Stimulated activated CD4-positive, alpha-beta T cell treated with anti-CD3 and anti-CD28 coated beads, TNF-alpha, amount 100 ng/mL, for 24 hours (primary cell): ENCODE measurements at places on chromosomes 5 and 9.

DNA sequence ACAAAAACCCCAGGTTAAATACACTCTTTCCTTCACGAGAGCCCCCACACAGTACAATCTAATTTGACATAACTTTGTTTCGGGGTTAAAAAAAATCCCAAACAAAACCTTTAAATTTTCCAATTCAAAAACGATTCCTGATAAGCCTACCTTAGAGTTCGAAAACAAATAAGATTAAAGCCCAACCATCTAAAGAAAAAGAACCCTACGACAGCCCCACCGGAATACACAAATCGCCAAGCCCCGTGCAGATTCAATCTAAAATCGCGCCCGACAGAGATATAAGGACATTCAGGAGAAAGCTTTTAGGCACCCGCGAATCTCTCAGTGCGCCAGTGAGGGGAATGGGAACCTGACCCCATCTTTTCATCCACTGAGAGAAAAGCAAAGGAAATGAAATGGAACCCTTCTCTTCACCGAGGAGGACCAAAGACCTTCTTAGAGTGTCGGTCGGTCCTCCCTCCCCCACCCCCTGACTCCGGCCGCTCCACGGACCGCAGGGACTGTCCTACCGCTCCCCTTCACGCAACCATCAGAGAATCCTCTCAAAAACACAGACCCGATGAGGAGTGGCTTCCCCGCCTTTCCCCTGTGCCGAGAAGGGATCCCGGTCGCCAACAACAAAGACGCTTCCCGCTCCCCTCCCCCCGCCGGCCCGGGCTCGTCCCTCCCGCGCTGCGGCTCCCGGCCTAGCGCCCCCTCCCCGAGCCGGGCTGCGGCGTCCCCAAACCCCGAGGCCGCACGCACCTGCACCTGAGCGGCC, 925 bp downstream of the ABHD17B start:
- DNase-seq = peak; percentile 51

DNA sequence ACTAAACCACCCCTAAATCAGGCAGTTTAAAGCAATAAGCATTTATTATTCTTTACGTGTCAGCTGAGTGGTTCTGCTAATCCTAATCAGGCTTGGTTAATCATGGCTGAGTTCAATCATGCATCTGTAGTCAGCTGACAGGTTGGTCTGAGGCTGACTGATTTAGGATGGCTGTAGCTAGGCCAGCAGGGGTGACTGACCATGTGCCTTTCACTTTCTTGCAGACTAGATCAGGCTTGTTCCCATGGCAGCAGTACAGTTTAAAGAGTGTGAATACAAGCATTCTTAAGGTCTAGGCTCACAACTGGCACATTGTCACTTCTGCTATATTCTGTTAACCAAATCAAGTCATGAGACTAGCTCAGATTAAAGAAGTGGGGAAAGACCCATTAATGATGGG, 16.1 kb upstream of the MPDZ start:
- DNase-seq = no peak

DNA sequence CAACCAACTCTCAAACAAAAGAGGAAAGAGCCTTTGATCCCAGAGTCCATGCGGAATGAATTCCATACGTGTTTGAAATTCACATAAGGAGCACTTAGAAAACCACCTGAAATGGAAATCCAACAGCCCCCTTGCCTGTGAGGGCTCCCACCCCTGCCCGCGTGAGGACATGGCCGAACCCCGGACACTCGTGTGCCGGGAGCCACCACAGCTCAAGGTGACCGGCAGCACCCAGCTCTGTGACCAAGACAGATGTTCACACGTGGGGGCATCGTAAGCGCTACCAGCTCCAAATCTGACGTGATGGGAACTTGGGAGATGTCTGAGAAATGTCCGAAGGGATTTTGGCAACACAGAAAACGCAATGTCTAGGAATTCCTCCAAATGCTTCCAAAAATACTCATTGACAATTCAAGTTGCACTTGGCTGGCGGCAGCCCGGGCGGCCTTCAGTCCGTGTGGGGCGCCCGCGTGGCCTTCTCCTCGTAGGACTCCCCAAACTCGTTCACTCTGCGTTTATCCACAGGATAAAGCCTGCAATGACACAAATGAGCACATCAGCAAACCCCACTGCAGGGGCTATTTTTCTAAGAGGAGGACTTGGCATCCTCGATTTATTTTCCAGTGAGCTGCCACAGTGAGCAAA, 23.2 kb upstream of the TERT start:
- DNase-seq = no peak

GRCh38 chr5:78961743-78962142, 23.4 kb downstream of the ARSB start:
- DNase-seq = no peak

- DNase-seq = no peak
Measured at GRCh38 chr5:123690821-123691220, 178.8 kb downstream of the CSNK1G3 start.

DNA sequence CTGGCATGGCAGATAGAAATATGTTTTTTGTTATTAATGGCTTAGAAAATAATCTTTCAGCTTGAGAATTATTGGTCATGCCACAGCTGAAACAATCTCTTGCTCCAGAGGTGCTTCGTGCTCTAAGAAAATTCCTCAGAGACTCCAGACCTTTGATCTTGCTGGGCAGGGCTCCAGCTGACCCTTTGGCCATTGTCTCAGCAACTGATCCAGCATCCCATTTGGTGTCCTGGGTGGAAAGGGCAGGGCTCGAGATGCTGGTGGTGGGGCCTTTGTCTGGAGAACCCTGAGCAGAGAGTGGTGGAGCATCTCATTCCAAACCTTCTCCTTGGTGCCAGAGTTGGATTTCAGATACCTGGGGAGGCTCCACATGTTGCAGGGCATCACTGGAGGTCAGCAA, 43.2 kb upstream of the PIK3R1 start:
- DNase-seq = no peak

DNA sequence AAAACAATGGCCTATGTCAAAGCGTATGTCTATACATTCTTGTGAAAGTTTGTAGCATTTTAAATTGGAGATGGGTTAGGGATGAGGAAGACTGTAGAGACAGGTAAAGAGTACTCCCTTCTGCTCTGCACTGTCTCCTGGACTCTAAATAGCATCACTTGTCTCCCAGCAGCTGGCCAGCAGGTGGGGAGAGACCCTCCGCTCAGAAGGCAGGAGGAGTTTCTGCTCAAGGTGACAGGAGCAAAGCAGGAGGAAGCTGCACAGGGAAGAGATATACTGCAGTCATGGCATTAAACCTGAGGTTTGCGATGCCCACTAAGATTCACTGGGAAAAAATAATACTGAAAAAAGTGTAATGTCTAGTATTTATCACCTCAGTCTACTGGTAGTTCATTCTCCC, 10.7 kb upstream of the ASTN2 start:
- DNase-seq = no peak

- DNase-seq = no peak
Measured at GRCh38 chr5:167895899-167896659, 395.4 kb upstream of the WWC1 start.

DNA sequence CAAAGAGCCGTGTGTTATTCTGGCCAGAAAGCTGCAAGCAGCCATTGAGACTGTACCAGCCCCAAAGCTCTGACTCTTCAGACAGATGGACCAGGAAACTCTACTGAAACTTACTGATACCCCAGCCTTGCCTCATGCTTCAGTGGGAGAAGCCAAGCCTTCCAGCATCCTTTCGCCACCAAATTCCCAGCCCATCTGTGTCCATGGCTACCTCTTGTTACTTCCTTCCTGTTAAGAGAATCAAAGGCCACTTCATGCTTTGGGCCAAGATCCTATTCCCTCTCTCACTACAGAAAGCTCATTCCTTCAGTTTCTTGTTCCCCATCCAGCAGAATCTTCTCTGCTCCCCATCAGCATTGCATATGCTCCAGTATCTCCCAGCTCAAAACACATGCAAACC, 46.9 kb upstream of the FREM1 start:
- no peak for DNase-seq

GRCh38 chr5:7000310-7000709, 287.1 kb downstream of the TENT4A start:
- DNase-seq = no peak

GRCh38 chr5:175534070-175534932, 55.9 kb downstream of the SFXN1 start:
- peak; percentile 71 for DNase-seq

DNA sequence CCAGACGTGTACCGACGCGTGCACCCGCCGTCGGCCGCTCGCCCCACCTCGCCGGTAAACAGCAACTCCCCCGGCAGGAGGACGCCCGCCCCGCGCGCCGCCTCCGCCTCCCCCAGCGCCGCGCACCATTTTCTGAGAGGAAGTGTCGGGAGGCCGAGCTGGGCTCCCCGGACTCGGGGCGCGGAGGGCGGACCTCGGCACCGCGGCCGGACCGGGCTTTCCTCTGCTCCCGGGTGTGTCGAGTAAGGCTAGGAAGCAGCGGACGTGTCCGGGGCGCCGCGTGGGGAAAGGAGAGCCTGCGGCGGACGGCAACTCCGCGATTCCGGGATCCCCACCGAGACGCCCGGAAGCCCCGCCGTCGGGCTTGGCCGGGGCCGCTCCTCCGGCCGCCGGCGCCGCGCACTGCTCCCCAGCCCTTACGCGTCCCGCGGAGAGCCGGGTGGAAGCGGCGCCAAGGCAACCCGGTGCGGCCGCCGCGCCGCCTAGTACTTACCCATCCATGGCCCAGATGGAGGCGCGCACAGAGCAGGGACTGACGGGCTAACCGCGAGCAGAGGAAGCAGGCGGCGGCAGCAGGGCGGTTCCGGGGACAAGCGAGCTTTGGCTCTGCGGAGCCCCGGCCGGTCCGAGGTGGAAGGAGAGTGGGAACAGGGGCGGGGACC, at the start of gene PTBP3:
PTBP3 (minus strand) TSS at position 643 of the 662 bp plus-strand sequence. CDS start 35,754 bp downstream, outside the sequence.
- DNase-seq = peak; percentile 50

DNA sequence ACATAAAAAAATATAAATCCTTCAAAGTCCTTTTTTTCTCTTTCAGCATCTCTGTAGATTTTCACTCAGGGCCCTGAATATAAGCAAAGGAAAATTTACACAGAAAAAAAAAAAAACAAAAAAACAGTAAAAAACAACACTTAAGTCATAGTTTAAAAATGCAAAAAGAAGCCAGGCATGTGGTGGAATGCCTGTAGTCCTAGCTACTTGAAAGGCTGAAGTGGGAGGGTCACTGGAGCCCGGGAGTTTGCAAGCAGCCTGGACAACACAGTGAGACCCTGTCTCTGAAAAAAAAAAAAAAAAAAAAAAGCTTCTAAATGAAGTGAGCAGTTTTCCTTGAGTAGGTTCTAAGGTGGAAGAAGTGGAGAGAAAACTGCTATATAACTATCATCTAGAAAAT, 55.0 kb upstream of the BNC2 start:
- DNase-seq = no peak

DNA sequence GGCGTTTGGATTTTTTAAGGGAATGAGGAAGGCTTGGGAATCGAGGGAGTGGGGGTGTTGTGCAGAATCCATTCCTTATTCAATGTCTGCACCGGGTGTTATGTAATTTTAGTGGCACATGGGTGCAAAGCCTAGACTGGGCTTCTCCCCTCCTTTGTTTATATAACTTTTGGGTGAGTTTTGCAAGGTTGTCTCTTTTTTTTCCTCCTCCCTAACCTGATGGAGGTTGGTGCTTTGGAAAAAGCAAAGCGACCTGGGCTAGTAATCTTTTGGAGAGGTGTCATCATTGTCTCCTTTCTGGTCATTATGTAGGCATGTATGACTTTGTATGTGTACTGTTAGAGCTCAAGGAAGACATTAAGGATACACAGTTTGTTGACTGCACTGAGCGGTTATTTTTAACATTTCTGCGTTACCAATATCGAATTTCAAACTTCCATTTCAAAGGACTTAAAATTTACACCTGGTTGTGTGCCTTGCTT, 3.1 kb downstream of the SMARCA2 start:
- DNase-seq = no peak

- DNase-seq = no peak
Measured at GRCh38 chr5:90590-91547, 1.1 kb upstream of the PLEKHG4B start.

DNA sequence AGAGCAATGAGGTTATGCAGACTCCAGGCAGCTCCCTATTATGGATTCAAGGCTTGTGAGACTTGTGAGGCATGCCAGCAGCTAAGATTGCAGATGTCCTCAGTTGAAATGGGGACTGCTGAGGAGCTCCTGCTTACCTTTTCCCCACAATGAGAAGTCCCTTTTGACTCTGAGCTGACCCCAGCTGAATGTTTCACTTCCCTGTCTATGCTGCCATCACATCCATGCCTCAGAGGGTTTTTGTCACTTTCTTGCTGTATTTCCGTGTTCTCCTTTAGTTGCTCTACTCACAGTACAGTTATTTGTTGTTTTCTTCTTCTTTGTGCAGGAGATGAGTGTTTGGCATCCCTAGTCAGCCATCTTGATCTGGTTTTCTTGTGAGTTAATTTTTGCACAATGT, 18.8 kb upstream of the OR2S2 start:
- DNase-seq = no peak

DNA sequence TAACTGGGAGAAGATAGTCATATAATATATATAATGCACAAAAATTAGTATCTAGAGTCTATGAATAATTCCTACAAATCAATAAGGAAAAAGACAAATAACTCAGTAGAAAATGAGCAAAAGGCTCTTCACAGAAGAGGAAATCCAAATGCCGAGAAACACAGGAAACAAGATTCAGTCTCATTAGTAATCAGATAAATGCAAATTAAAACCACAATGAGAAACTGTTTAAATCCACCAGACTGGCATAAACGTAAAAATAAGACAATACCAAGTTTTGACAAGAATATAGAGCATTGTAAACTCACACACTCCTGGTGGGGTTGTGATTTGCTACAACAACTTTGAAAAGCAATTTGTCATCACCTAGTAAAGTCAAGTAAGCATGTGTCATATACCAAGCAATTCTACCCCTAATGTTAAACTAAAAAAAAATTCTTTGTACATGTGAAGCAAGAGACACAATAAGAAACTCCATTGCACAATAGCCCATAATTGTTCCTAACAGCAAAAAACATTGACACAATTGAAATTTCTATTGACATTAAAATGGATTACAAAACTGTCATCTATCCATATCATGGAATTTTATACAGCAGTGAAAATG, 21.0 kb upstream of the UBLCP1 start:
- DNase-seq = no peak

GRCh38 chr9:123343443-123344191, 12.4 kb upstream of the CRB2 start:
- no peak for DNase-seq

DNA sequence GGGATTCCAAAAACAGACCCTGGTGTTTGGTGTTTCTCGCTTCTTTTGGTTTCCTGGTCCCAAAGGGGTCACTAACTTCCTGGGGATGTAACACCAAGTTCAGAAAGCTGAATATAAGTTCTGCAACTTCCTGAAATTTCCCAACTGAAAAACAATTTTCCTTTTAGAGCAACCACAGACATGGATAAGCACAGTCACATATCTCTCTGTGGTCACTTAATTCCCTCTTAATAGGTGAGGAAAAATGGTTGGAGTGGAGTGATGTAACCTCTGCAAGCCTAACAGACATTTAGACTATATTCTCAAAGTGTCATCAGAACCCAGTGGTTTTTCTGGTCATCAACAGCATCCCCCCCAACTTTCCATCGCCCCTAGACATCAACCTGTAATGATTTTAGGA, 135.3 kb downstream of the PRELID2 start:
- DNase-seq = no peak
